Chondrocyte (in vitro differentiated cells): ENCODE measurements at places on chromosomes 12 and 14. TPM values are rescaled to one million over a fixed set of nuclear protein-coding genes. Genes with fewer than 3 reads are reported as not detected.

GRCh38 chr12:132206046-132206434, 61.8 kb downstream of the NOC4L start:
- H3K36me3 ChIP-seq: no peaks in the 10 kb centered on the region
- H3K4me3 ChIP-seq: no peak overlapping the region
- peaks cover 47% of the 10 kb centered on the region for H3K27me3 ChIP-seq
- no peaks in the 10 kb centered on the region for H3K4me1 ChIP-seq

- H3K4me3 ChIP-seq: no peak overlapping the region
- peak overlapping the region; percentile 95 for H3K27ac ChIP-seq
- peaks cover 17% of the 10 kb centered on the region for H3K36me3 ChIP-seq
- H3K4me1 ChIP-seq: peaks cover 90% of the 10 kb centered on the region
Observed at GRCh38 chr14:52918486-52918885, 32.4 kb downstream of the FERMT2 start.

- no peak overlapping the region for H3K27ac ChIP-seq
- DNase-seq: no peak
- H3K36me3 ChIP-seq: peaks cover 1% of the 10 kb centered on the region
- H3K4me1 ChIP-seq: peaks cover 35% of the 10 kb centered on the region
- no peak overlapping the region for H3K4me3 ChIP-seq
Observed at GRCh38 chr14:59244581-59244980, 56.1 kb downstream of the DAAM1 start.

DNA sequence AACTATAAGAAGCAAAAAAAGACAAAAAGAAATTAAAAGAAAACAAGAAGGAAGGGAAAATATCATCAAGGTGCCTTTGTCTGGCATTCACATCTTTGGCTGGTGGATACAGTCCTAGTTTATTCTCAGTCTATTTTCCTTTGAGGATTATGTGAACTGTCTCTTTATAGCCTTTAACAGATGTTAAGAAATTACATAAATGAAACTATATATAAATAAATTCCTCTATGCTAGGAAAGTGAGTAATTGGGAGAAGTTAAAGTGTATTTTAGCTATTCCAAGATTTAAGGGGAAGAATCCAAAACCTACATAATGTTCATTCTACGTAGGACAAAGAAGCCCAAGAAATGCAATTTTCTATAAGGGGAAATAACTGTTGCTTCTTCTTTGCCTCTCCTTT, 316.3 kb downstream of the ADAMTS20 start:
- H3K27ac ChIP-seq: no peak overlapping the region
- peaks cover 30% of the 10 kb centered on the region for H3K4me1 ChIP-seq
- DNase-seq: no peak
- no peaks in the 10 kb centered on the region for H3K36me3 ChIP-seq
- H3K27me3 ChIP-seq: no peaks in the 10 kb centered on the region
- H3K4me3 ChIP-seq: no peak overlapping the region

DNA sequence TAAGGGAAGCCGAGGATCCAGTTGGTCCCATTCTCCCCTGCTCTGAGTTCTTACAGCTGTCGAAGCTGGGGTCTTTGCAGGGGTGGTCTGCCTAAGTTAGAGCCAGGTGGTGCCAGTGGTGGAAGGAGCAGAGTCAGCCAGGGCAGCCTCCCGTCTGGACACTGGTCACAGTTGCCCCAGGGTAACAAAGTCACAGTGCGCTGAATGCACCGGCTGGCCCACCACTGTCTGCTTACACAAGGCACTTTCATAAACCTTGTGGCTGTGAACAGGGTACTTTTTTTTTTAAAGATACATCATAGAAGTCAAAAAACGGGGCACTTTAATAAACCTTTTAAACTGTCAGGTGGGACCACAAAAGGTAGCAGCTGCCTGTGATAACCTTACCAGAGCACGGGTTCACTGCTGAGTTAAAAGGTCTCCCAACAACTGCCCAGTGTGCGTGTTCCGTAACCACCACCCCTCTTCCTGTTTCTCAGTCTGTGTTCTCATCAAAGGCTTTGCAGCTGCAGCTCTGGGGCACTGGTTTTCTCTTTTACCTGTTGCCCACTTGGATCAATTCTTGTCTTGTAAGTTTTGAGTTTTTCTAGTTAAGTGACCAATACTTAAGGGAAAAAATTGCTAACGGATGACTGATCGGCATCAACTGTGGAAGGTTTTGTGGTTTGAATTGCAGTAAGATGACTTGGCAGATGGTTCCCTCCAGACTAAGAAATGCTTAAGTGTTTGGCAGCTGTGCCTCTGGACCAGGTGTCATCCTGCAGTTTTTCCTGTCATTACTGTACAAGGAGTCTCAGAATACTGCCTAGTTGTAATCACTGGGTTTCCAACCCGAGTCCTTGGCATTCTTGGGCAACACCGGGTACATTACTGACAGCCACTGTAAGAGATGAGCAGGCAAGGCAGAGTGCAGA, 55.9 kb downstream of the DYNC1H1 start:
- H3K4me3 ChIP-seq: no peak overlapping the region
- H3K36me3 ChIP-seq: peaks cover 60% of the 10 kb centered on the region
- peak overlapping the region; percentile 76 for H3K27ac ChIP-seq
- DNase-seq: peak; percentile 62

DNA sequence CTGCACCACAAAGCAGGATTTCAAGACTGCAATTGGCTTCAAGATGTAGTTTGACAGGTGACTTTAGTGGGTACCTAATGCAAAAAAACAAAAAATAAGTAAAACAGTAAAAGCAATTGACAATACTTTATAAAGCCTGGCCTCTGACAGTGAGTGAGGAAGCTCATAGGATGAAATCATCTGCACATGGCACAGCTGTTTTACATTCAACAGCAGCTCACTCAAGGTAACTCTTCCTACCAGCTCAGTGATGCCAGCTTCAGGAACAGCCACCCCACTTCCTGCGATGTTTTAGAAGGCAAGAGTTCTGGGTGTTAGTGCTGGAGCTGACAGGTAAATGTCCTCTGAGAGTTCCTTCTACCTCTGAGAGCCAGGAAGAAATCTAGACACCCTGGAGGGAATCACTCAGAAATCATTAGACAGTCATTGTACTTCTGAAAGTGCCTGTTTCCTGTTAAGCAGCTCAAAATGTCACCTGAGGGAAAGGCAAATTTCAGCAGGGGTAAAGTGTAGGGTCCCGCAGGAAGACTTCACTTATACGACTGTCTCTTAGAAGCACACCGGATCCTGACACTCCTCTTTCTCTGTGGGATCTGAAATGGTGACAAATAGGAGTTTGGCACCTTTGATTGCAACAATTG, 99.9 kb downstream of the FOXN3 start:
- H3K36me3 ChIP-seq: peaks cover 6% of the 10 kb centered on the region
- no peaks in the 10 kb centered on the region for H3K27me3 ChIP-seq
- H3K4me3 ChIP-seq: no peak overlapping the region
- no peak overlapping the region for H3K27ac ChIP-seq
- no peak for DNase-seq

- H3K4me1 ChIP-seq: no peaks in the 10 kb centered on the region
- H3K36me3 ChIP-seq: peaks cover 39% of the 10 kb centered on the region
- H3K4me3 ChIP-seq: no peak overlapping the region
- H3K27me3 ChIP-seq: no peaks in the 10 kb centered on the region
- H3K27ac ChIP-seq: no peak overlapping the region
Observed at GRCh38 chr12:104094284-104094683, 30.0 kb downstream of the HCFC2 start.

DNA sequence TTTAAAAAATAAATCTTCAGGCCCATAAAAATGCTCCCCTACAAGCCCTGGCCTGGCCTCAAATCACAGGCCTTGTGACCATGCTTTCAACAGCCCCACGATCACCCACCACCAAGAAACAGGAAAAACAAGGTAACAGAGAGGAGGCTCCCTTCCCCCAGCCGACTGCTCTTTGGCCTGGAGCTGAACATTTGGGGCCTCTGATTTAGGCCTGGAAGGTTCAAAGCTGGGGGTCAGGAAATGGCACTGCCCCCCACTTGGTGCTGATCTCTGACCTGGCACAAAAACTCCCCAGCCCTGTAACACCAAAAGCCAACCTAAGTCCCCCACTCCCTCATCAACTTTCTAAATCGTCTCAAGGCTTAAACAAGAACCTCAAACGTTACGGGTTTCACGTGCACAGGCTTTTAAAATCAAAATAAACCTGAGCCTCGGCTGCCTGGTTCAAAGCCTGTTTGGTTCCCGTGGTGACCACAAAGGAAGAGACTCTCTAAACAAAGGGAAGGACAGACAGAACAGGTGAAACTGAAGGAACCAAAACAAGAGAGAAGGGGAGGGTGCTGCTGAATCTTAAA, 9.0 kb downstream of the ACTN1 start:
- no peaks in the 10 kb centered on the region for H3K27me3 ChIP-seq
- H3K36me3 ChIP-seq: peaks cover 49% of the 10 kb centered on the region
- H3K4me1 ChIP-seq: peaks cover 100% of the 10 kb centered on the region
- DNase-seq: peak; percentile 49

GRCh38 chr12:71187379-71187778, 29.6 kb upstream of the TSPAN8 start:
- no peaks in the 10 kb centered on the region for H3K27me3 ChIP-seq
- no peak overlapping the region for H3K4me3 ChIP-seq
- DNase-seq: no peak
- no peak overlapping the region for H3K27ac ChIP-seq

- peaks cover 28% of the 10 kb centered on the region for H3K4me1 ChIP-seq
- DNase-seq: no peak
- H3K36me3 ChIP-seq: no peaks in the 10 kb centered on the region
- H3K27ac ChIP-seq: no peak overlapping the region
Observed at GRCh38 chr12:76698966-76699365, 64.9 kb upstream of the ZDHHC17 start.

DNA sequence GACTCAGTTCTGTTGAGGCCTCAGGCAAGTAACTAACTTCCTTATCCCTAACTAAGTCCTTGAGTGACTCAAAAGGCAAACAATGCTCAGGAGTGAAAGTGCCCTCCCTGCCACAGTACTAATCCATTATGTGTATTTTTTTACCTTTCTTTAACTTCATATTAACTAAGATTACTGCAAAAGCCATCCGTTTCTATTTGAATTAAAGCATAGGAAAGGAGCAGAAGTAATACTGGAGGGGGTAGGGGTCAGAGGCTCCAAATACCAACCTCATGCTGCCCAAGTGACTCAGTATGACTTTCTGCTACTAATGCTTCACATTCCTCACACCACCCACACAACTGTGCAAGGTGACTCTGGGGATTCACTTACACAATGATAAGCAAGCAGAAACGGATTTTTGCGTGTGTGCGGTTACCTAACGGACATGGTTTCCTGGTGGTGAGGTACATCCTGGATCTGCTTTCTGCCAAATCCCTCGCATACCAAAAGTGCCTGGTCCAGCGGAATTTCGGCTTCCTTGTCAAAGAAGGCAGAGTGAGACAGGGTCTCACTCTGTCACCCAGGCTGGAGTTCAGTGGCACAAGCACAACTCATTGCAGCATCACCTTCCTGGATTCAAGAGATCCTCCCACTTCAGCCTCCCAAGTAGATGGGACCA, 25.1 kb downstream of the MOK start:
- no peaks in the 10 kb centered on the region for H3K27me3 ChIP-seq
- H3K4me3 ChIP-seq: no peak overlapping the region
- H3K36me3 ChIP-seq: no peaks in the 10 kb centered on the region
- peaks cover 34% of the 10 kb centered on the region for H3K4me1 ChIP-seq
- DNase-seq: no peak
- H3K27ac ChIP-seq: peak overlapping the region; percentile 94

DNA sequence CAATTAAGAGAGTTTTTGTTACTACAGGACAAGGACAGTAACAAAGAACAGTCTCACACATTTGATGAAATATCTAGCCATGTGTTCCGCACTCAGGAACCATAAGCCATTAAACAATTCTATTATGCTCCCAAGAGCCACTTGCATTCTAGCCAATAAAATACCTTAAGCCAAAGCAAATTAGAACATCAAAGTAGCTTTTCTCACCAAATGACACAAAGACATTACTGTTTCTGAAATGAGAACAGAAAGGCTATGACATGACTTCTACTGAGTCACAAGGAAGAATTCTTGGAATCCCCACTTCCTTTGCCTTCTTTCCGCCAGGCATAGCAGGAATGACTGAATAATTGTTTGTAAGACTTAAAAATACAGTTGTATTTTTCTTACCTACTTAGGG, 445.8 kb downstream of the ATP23 start:
- DNase-seq: no peak
- no peaks in the 10 kb centered on the region for H3K27me3 ChIP-seq
- H3K36me3 ChIP-seq: no peaks in the 10 kb centered on the region

- H3K27me3 ChIP-seq: no peaks in the 10 kb centered on the region
- no peak overlapping the region for H3K27ac ChIP-seq
- no peaks in the 10 kb centered on the region for H3K36me3 ChIP-seq
- H3K4me3 ChIP-seq: no peak overlapping the region
- H3K4me1 ChIP-seq: no peaks in the 10 kb centered on the region
Observed at GRCh38 chr14:66242001-66242400, 244.2 kb upstream of the CCDC196 start.

DNA sequence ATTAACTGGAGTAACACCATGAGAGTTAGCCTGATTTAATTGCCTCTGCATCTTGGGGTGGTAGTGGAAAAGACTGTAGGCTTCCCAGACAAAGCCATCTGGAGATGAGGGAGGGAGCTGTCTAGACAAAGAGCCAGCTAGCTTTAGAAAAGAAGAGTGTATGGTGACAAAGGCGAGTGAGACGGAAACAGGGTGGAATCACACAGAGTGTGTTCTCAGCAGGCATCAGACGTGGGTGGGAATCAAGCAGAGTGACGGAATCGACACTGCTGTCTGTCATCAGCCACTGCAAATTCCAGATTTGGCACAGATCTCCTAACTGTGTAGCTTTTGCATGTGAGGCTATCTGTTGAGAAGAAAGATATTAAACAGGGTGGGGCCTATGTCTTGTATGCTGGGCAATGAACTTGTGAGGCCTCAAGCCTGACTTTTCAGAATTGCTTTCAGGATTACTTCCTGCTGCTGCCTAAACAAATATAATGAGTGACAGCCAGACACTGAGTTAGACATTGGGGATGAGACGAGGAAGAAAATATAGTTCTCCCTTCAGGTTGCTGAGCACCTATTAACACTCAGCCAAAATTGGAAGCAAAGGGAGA, 236.5 kb upstream of the GRIP1 start:
- peaks cover 41% of the 10 kb centered on the region for H3K4me1 ChIP-seq
- no peaks in the 10 kb centered on the region for H3K27me3 ChIP-seq
- no peak for DNase-seq
- H3K36me3 ChIP-seq: no peaks in the 10 kb centered on the region

GRCh38 chr14:74065746-74066575, 18.3 kb downstream of the ALDH6A1 start:
- H3K4me3 ChIP-seq: no peak overlapping the region
- no peak for DNase-seq
- H3K27me3 ChIP-seq: no peaks in the 10 kb centered on the region
- H3K36me3 ChIP-seq: peaks cover 8% of the 10 kb centered on the region
- H3K27ac ChIP-seq: no peak overlapping the region

TRMT5 gene
- total RNA-seq: 12.6 to 18.0 TPM (median 13.2 TPM) in 3 replicates

FAM222A gene
- 1.0 to 1.5 TPM (median 1.2 TPM) in 3 replicates for total RNA-seq

C14orf39 gene
- 0.36 to 0.60 TPM (median 0.44 TPM) in 3 replicates for total RNA-seq

A2ML1 gene
- not detected in 3 replicates for total RNA-seq

TSFM gene
- total RNA-seq: 17.8 to 21.3 TPM (median 19.9 TPM) in 3 replicates

ERP27 gene
- total RNA-seq: 0.73 to 0.87 TPM (median 0.77 TPM) in 3 replicates

IL22 gene
- not detected in 3 replicates for total RNA-seq

ZNF891 gene
- 1.0 to 1.8 TPM (median 1.3 TPM) in 3 replicates for total RNA-seq

KRT85 gene
- total RNA-seq: not detected in 3 replicates

EFCAB11 gene
- 5.6 to 11.3 TPM (median 7.7 TPM) in 3 replicates for total RNA-seq

CPNE6 gene
- total RNA-seq: not detected in 3 replicates

WNT1 gene
- total RNA-seq: not detected in 3 replicates

KRT81 gene
- 1.1 to 2.2 TPM (median 1.3 TPM) in 3 replicates for total RNA-seq

CCDC88C gene
- total RNA-seq: 1.1 to 3.6 TPM (median 2.3 TPM) in 3 replicates

GLT1D1 gene
- total RNA-seq: 0.22 to 0.44 TPM (median 0.27 TPM) in 3 replicates

ERBB3 gene
- total RNA-seq: 0.52 to 1.7 TPM (median 1.4 TPM) in 3 replicates

FOXM1 gene
- 13.1 to 17.6 TPM (median 15.2 TPM) in 3 replicates for total RNA-seq

IRAK3 gene
- total RNA-seq: 0.97 to 2.0 TPM (median 1.9 TPM) in 3 replicates

POTEM gene
- not detected in 3 replicates for total RNA-seq
